ENCODE measurements at places on chromosomes 6 and 20.

DNA sequence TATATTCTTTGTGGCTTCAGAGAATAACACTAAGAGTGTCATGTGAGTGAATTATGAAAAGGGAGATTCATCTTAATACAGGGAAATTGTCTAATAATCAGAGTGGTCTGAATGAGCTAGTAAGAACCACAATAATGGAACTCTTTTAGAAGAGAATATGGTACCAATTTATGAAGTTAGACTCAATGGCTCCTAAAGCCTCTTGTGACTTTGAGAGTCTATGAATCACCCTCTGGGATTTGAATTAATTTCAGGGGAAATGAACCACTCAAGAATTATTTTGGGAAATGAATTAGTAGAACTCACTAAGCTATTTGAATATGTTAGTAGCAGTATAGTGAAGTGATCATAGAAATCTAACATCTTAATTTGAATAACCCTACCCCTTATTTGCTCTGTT is 14.3 kb downstream of the PCMT1 start:
- DNase-seq = no peak

GRCh38 chr6:106773996-106774629 is 144.7 kb downstream of the QRSL1 start:
- no peak for DNase-seq

- DNase-seq = no peak
Observed at GRCh38 chr6:3844097-3844463, 5.1 kb upstream of the FAM50B start.

- no peak for DNase-seq
Observed at GRCh38 chr6:155371230-155371629, 56.9 kb upstream of the TFB1M start.

DNA sequence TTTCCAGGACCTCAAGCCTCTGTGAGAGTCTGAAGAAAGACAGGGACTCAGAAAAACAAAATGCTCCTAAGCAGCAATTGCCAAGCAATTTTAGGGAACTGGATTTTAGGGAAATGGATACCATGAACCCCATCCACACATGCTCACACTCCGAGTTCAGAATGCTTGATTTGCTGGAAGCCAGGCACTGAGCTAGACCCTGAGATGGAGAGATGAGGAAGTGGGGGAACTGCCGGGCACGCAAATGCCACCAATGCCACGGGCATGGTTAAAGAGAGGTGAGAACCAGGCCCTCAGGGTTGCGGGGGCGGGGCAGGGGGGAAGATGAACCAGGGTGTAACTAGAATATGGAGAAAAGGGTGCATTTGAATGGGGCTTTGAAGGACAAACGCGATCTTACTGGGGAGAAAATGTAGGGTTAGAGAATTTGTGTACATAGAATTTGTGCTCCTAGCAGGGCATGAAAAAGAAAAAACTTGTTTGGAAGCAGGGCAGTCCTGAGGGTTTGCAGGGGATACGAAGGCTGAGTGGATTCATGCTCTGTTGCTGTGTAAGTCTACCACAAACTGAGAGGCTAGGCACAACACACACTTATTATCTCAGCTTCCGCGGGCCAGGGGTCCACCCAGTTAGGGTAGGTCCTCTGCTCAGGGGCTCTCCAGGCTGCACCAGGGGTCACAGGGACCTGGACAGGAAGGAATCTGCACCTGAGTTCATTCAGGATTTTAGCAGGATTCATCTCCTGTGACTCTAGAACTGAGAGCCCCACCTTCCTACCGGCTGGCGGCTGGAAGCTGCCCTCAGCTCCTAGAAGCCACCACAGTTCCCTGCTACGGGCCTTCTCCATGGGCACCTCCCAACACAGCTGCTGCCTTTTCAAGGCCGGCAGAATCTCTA is 108.0 kb downstream of the SNX5 start:
- DNase-seq = no peak

DNA sequence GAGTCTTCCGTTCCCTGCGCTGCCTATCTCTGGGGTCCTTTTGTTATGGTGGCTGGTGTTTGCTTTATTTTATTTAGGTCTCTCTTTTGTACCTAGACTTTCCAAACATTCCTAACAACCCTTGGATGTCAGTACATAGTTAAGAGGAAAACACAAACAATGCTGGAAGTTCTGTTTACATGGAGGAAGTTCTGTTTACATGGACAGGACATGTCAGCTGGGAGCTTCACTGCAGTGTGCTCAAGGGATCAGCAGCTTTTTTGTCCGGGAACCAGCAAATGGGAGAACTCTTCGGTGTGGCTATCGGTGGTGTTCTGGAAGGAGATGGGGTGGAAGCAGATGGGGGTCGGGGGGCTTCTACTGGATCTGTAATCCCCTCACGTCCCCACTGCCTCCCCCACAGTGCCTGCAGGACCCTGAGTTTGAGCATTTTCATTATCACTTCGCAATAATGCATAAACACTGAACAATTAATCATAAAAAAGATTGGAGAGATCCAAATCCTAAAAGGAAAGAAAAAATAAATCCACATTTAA is 2.7 kb downstream of the SERPINB6 start:
- DNase-seq = no peak

DNA sequence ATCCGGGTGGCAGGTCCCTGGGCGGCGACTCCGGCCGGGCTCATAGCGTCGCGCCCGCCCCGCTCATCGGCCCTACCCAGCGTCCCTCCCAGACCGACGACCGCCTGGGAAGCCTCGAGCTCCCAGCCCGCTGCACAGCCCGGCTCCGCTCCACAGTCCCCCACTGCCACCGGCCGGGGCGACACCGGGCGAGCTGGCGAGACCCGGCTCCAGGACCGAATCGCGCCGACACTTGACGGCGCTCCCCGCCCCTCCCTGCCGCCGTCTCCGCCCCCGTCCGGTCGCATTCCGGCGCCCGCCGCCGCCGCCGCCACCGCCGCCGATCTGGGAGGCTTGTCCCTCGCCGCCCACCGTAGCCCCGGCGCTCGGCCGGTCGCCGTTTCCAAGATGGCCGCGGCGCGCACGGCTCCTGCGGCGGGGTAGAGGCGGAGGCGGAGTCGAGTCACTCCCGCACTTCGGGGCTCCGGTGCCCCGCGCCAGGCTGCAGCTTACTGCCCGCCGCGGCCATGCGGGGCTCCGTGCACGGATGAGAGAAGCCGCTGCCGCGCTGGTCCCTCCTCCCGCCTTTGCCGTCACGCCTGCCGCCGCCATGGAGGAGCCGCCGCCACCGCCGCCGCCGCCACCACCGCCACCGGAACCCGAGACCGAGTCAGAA is at the start of gene MAP3K4:
TSS of gene MAP3K4 (plus strand) at position 364 of the 655 bp plus-strand sequence. CDS start at position 527, 163 bp downstream.
- no peak for DNase-seq

GRCh38 chr6:109252261-109253041 is 129.8 kb downstream of the CD164 start:
- no peak for DNase-seq

DNA sequence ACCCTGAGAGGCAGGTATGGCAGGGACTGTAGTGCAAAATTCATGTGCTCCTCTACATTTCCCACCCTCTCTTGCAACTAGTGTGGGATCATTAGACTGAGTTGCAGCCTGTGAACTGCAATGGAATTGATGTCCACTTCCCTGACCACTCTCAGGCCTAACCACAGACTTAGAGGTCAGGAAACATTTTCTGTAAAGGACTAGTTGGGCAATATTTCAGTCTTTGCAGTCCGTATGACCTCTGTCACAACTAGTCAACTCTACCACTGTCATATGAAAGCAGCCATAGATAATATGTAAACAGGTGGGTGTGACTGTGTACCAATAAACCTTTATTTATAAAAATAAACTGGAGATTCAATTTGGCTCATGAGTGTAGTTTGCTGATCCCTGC is 134.4 kb upstream of the TOP1 start:
- DNase-seq = no peak

- DNase-seq = no peak
Observed at GRCh38 chr20:3541887-3542721, 71.3 kb downstream of the ATRN start.

DNA sequence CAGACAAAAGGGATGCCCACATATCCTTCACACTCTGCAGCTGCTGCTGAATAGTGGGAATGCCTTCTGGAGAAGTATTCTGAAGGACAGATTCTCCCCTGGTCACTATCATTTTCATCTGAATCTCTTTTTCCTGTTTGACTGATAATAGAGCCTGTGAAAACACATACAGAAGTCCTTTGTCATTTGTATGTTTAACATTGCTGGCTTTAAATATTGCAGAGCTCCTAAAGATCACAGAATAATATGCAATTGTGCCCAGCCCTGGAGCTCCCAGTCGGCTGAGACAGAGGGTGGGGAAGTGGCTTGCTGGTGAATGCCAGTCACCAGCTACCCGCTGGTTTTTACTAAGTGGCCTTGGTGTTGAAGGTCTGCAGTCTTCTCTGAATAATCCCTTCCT is 272.3 kb downstream of the SYNE1 start:
- no peak for DNase-seq

- no peak for DNase-seq
Observed at GRCh38 chr6:162416831-162417537, 310.6 kb downstream of the PRKN start.

GRCh38 chr6:148700741-148701311 is 46.0 kb upstream of the UST start:
- no peak for DNase-seq

DNA sequence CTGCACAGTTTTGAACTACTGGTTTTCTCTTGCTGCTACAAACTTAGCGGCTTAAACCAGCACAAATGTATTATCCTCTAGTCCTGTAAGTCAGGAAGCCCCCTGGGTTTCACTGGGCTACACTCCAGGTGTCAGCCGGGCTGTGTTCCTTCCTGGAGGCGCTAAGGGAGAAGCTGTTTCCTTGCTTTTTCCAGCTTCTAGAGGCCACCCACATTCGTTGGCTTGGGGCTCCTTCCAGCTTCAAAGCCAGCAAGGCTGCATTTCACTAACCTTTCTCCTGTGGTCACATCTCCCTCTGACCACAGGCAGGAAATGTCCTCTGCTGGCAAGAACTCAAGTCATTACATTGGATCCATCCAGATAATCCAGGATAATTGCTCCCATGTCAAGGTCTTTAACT is 350.6 kb upstream of the PLCB4 start:
- DNase-seq = no peak

DNA sequence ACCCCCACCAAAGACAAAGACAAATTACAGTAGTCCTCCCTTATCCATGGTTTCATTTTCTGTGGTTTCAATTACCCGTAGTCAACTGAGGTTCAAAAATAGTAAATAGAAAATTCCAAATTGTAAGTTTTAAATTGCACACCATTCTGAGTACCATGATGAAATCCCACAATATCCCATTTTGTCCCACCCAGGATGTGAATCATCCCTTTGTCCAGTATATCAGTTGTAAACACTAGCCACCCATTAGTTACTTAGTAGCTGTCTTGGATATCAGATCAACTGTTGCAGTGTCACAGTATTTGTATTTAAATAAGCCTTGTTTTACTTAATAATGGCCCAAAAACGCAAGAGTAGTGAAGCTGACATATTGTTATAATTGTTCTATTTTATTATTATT is 364.0 kb upstream of the ARID1B start:
- no peak for DNase-seq

DNA sequence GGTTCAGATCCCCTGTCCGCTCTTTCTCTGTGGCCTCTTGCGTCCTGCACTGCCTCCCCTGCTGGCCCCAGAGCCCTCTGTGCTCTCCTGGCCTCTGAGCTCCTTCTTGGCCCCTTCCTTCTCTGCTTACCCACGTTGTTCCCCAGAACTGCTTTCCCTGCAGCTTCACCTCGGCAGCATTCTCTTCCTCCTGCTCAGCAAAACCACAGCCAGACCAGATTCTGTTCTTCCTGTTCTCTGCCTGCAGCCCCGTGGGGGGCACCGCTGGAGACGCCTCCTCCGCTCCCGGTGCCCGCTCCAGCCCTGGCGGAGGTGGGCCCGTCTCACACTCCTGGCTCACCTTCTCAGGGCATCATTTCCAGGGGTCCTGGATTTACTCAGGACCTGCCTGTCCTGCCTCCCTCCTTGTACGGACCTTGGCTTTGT is 59.7 kb downstream of the TCP11 start:
- DNase-seq = no peak

- no peak for DNase-seq
Observed at GRCh38 chr6:130486417-130486816, 120.6 kb downstream of the TMEM200A start.

DNA sequence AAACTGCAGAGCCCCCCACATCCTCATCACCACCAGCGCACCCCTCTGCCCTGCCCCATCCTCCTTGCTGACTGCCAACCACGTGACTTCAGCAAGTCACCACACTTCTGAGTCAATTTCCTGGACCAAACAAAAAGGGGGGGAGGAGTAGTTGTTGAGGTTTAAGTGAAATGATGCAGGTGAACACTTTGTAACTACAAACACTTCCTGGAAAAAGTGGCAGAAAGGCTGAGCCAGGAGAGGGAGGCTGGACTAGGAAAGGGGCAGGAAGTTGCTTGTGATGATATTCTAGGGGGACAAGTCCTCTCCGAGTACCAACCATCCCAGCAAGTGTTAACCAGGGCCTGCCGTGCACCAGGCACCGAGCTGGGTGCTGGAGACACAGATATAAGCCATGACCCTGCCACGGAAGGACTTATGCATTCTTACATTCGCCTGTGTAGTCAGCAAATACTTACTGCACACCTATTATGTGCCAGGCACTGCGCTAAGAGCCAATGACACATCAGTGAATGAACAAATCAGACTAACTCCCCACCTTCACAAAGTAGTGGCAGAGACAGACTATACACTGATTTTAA is 67.3 kb downstream of the PREX1 start:
- DNase-seq = no peak

- DNase-seq = no peak
Observed at GRCh38 chr6:53433261-53433950, 84.7 kb upstream of the ELOVL5 start.
